ENCODE measurements at places on chromosomes 13 and 19.

GRCh38 chr19:2804156-2805004 lies 15.3 kb upstream of the ZNF554 start:
- no peak for ATAC-seq

- ATAC-seq: peak; percentile 55
Measured at GRCh38 chr19:11281356-11282049, 14.5 kb upstream of the TSPAN16 start.

GRCh38 chr13:77009011-77009410 lies 17.1 kb downstream of the CLN5 start:
- no peak for ATAC-seq

GRCh38 chr19:8690753-8691539 lies 7.6 kb downstream of the ACTL9 start:
- ATAC-seq: no peak

DNA sequence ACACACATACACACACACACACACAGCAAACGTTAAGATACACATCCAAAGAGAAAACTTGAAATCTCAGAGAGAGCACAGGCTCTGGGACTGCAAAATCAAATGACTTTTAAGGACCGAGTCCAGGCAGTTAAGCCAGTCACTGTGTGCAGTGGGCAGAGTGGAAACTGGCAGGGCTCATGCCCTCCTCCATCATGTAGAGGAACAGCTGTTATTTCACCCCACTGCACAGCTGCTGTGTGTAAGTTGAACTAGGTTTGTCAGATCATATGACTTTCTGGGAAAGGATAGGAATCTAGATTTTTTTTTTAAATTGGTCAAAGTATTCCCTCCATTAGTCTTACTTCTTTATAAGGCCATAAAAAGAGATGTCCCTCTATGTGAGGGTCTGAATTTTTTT lies 1002.1 kb downstream of the UQCRFS1 start:
- ATAC-seq: no peak

- ATAC-seq: no peak
Measured at GRCh38 chr19:3479834-3480215, 500 bp downstream of the SMIM24 start.

- no peak for ATAC-seq
Measured at GRCh38 chr19:12794196-12794941, 3.1 kb downstream of the JUNB start.

DNA sequence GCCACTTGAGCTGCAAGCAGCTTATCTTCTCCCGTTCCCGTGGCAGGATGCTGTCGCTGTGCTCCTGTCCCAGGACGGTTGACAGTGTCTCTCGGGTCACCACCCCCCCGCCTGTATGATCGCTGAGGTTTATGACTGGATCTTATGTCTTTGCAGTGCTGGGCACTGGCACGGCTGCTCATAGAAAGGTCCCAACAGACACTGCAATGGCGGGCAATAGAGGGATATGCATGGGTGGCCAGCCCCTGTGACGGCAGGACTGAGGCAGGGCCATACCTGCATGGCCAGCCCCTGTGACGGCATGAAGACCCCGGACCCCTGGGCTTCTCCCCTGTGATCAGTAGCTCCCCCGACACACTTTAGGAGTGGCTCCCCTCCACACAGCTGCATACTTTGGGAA lies 307.2 kb downstream of the TEX29 start:
- no peak for ATAC-seq

- no peak for ATAC-seq
Measured at GRCh38 chr19:34067861-34068271, 104.4 kb upstream of the LSM14A start.

- no peak for ATAC-seq
Measured at GRCh38 chr13:20942938-20943559, 40.5 kb upstream of the XPO4 start.

DNA sequence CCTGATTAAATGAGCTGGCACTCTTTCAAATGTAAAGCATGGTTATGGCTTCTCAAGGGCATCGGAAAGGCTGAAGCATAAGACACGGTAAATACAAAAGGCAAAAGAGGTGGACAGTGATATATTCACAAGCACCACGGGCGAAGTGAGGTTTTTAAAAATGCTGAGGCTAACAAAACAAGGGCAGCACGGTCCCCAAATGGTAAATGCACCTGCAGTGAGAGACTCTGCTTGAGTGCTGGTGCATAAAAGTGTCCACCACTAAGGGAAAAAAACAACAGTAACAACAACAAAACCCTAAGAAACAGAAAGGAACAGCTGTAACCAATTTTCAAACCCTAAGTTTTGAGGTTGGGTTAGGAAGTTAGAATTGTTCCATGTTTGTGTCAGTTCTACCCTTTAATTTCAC lies 234.9 kb downstream of the PCDH9 start:
- ATAC-seq: no peak

DNA sequence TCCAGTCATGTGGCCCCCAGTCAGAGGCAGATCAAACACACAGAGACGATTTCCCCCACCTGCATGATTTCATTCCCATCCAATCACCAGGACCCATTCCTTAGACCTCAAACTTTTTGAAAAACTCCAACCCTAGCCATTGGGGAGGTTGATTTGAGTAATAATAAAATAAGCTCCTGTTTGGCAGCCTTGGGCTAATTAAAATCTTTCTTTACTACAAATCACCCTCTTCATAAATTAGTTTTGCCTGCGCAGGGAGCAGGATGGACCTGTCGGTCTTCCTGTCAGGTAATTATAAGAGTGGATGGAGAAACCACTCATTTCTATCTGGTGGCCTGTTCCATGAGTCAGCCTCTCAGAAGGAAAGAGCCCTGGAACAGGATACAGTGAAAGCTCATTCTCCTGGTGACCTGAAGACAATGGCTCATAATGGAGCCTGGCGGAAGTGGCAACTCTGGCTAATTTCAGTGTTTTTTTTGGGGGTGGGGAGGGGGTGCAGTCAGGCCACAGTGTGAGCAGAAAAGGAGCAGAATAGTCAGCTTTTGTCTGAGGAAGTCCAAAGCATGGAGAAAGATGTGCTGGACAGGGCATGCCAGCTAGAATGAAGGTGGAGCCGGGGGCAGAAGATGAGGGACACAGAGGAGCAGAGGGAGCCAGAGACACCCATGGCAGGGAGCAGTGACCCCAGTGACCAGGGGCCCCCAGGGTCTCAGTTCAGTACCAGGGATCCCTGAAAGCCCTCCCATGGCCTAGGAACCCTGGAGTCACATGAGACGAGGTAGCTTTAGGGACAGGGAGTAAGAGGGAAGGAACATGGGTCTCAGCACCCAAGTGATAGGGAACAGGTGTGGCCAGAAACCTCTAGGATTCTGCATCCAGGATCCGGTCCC lies 31.8 kb upstream of the PSG9 start:
- no peak for ATAC-seq

DNA sequence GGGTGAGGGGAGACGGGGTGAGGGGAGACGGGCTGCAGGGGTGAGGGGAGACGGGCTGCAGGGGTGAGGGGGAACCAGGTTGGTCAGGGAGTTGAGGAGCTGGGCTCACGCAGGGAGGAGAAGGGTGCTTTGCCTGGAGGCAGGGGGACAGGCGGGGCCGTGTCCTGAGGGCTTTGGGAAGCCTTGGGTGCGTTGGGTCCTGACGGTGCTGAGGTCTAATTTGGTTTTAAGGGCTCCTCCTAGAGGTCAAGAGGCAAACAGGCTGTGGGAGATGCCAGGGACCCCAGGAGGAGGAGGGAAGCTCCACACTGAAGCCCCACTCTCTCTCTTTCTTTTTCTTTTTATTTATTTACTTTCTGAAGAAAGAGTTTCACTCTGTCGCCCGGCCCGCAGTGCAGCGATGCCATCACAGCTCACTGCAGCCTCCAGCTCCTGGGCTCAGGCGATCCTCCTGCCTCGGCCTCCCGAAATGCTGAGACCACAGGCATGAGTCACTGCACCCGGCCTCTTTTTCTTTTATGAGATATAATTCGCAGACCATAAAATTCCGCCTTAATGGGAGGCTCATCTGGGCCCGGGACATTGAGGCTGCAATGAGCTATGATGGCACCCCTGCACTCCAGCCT lies 9.3 kb upstream of the MISP start:
- ATAC-seq: 0 out of 3 replicates have a peak, but pooled peaks have one; percentile 12

GRCh38 chr19:900302-901111 lies 7.2 kb downstream of the RNU6-9 start:
- ATAC-seq: peak; percentile 60

DNA sequence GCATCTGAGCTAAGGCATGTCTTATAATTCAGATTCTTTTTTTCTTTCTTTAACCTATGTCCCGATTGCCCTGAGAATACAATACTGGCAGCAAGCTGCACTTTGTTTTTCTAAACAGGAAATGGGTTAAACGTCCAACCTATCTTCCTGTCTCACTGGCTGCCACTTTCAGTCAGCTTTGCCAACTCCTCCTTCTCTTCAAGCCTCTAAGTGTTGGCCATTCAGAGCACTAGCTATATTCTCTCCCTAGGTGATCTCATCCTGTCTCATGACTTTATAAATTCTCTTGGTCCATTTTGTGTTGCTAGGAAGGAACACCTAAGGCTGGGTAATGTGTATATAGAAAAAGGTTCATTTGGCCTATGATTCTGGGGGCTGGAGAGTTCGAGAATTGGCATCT lies 109.5 kb upstream of the TSC22D1 start:
- ATAC-seq: no peak

DNA sequence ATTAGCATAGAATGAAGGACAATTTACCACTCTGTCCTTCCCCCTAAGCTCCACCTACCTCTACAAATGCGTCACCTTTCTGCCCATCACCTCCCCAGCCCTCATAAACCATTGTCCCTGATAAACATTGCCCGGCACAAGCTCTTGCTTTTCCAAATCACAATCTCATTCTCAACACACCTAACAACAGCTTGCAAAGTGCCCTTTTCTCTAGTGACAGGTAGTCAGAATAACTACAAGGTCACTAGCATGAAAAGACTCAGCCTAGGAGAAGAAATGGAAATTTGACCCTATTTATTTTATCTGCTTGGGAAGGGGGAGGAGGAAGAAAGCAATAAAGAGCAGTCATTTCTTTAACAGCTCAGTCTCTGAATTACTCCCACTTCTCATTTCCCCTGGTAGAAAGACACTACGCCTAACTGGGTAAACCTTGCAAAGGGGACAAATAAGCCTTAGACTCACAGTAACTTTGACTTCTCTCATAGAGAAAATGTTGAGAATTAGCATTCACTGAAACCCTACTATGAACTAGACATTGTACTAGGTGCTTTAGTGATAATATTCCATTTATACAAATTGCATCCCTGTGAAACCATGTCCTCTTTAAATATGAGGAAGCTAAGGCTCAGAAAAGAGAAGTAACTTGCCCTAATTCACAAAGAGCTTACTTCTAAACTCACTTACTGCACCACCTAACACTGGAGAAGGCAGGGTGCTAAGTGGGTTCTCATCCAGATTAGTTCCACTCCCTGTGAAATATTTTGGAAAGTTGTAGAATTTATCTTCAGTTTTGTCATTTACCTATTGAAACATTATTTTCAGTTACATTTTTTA lies 116.2 kb upstream of the FNDC3A start:
- no peak for ATAC-seq

DNA sequence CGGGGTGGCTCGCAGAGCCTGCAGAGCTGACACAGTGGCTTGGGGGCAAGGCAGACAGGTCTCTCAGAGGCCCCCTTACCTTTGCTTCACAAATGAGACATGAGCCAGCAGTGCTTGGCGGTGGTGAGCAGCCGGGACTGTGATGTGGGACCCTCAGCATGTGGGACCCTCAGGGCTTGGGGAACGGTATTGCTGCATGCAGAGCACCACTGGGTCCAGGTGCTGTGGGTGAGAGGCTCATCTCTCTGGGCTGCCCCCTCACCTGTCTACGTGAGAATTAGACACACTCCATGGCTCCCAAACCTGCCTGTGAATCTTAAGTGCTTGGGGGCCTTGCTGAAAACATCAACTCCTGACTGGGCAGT lies 106.6 kb downstream of the COL4A2 start:
- no peak for ATAC-seq

- ATAC-seq: no peak
Measured at GRCh38 chr19:24002256-24002945, 84.6 kb upstream of the ZNF254 start.

GRCh38 chr19:13430790-13431582 lies 75.3 kb downstream of the CACNA1A start:
- ATAC-seq: peak; percentile 84

DNA sequence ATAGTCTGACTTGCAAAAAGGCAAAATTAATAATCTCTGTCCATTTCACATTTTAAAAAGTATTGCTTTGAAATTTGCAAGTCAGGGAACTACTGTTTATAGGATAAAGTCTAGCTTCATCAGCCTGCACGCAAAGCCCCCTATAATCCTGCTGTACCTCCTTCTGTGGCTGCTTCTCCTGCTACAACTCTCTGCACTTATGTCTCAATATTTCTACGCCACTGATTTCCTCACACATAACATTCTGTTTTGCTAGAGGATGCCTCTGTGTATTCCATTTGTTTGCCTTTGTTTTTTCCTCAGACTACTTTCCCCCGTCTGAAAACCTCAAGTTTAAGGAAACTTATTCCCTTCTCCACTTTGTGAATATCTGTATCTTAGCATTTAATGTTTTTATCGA lies 389.9 kb downstream of the RFC3 start:
- ATAC-seq: peak; percentile 53

GRCh38 chr13:24275041-24275440 lies 34.3 kb upstream of the C1QTNF9 start:
- ATAC-seq: no peak

GRCh38 chr13:80074143-80074752 lies 266.7 kb downstream of the SPRY2 start:
- ATAC-seq: no peak

GRCh38 chr13:32254916-32255723 lies 60.0 kb downstream of the ZAR1L start:
- ATAC-seq: no peak

DNA sequence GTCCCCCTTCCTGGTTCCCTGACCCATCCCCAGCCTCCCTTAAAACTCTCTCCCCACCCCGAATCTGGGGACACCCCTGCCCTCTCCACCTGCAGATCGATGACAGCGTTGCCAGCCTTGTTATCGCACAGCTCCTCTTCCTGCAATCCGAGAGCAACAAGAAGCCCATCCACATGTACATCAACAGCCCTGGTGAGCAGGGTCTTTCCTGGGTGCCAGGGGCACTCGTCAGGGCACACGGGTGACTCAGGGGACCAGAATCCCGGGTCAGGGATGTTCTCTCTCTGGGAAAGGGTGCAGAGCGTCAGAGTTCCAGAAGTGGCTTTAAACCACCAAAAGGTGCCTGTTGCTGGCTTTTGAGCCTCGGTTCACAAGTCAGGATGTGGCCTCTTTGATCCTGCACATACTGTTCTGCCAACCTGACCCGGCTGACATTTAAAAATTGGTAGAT lies 1.0 kb downstream of the CLPP start:
- ATAC-seq: no peak

DNA sequence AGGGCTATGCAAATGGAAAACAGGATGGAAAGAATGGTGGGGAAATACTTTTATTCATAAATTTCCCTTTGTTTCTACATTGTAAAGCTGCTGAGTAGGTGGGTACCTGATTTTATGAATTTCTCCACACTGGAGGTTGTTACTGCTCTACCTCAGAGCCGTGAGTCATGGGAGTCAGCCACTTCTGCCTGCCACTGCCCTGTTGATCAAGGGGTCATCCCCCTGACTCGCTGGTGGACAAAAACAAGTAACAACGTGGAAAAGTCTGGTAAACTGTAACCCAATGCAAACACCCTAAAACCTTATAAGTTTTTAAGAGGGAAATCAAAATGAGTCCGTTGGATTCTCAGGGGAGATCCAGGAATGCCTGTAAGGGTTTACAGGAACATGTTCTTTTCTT lies 329.5 kb downstream of the ATP8A2 start:
- no peak for ATAC-seq

GRCh38 chr19:18291019-18291524 lies 9.7 kb upstream of the JUND start:
- ATAC-seq: no peak

GRCh38 chr13:94710881-94711560 lies 1.3 kb downstream of the SOX21 start:
- ATAC-seq: peak; percentile 47

GRCh38 chr13:29323954-29324353 lies 271.5 kb downstream of the SLC7A1 start:
- no peak for ATAC-seq

Measured in SK-N-SH treated with all-trans-retinoic acid at 6 μM for 48 hours (cell line).